ENCODE measurements at places on chromosomes 5 and 9.

GRCh38 chr9:77099388-77099787 lies 77.9 kb upstream of the VPS13A start:
- DNase-seq: no peak

DNA sequence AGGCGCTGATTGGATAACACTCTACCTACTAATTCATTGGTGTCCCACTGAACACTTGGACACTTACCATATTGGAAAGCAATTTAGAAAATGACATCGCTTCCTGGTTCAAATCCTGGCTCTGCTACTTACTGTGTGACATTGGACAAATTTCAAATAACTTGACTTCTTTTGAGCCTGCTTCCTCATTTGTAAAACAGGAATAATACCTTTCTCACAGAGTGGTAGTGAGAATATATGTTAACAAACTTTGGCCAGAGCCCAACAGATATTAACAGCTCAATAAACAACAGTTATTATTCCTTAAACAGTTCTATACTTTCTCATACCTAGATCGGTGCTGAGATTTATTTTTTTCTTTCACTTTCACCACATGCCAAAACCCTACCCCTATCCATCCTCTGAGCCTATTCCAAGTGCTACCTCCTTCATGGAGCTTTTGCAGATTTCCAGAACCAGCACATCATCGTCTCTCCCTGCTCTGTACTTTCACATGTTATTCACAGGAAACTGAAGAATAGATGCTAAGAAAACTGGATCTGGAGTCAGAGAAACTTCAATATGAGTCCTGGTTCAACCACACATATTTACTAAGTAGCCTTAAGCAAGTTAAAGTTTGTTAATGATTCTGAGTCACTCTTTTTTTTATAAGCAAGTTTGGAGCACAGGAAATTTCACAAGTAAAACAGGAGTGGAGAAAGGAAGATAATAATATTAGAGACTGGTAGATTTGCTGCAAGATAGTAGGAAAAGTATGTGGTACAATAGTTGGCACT lies 92.3 kb downstream of the STRBP start:
- no peak for DNase-seq

- no peak for DNase-seq
Observed at GRCh38 chr9:120312031-120312430, 267.9 kb downstream of the CDK5RAP2 start.

- DNase-seq: no peak
Observed at GRCh38 chr9:1337169-1337568, 287.0 kb downstream of the DMRT2 start.

DNA sequence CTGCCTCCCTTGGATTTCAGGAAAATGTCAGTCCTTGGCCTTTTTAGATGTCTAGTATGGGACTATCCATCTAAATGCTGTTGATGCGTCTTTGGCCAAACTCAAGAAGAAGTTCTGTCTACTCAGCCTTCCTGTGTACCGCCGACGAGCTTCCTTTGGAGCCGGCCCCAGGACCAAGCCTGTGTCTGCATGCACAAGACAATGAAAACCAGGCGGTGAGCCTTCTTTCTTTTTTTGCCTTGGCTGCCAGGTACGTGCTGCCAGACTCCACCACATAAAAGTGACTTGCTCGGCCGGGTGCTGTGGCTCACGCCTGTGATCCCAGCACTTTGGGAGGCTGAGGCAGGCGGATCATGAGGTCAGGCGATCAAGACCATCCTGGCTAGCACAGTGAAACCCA lies 6.0 kb upstream of the NEURL1B start:
- DNase-seq: no peak

- DNase-seq: no peak
Observed at GRCh38 chr5:100634937-100635534, 99.9 kb downstream of the FAM174A start.

DNA sequence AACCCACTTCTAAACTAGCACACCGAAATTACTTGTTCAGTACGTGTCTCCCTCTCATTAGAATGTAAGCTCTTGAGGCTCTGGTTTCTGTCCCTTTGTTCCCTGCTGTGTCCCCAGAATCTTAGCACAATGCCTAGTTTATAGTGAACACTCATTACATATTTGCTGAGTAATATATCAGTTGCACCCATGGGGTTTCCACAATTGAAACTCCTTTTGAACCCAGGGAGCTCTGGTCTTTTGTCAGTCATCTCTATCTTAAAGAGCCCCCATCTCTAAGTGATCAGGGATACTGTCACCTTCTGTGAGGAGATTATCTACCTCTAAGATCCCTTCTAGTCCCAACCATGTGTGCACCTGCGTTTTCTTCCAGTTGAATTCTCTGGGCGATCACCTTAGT lies 12.8 kb downstream of the CAMK4 start:
- DNase-seq: no peak

- no peak for DNase-seq
Observed at GRCh38 chr5:158202801-158203200, 343.9 kb upstream of the CLINT1 start.

DNA sequence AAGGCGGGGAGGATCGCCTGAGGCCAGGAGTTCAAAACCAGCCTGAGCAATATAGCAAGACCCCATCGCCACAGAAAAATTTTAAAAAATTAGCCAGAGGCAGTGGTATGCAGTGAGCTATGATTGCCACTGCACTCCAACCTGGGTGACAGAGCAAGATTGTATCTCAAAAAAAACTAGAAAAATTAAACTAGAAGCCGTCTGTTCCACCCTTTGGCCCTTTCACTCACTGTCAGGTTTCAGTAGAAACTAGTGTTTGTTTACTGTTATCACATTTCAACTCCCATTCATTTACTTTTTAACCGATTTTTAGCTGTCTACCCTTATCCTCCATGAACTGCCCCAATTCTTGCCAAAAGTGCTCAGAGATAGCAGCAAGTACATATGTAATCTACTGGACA lies 8.3 kb downstream of the UGCG start:
- DNase-seq: no peak

DNA sequence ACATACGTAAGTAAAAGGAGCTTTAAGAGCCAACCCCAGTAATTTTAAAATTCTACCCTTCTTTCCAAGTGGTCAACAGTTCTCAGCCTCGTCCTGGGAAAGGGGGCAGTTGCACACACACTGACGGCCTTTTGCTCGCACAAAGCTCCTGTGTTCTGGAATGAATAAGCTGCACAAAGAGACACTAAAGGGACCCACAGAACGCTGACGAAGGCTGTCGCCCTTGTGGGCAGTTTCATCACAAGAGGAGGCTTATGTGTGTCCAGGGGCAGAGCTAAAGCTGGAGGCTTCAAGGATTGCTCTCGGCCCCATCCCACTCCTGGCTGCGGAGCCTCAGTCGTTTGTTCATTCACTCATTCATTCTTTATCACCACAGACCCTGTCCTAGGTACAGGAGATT lies 67.0 kb upstream of the NEK6 start:
- DNase-seq: no peak

GRCh38 chr5:78903861-78904260 lies 81.2 kb downstream of the ARSB start:
- DNase-seq: no peak

DNA sequence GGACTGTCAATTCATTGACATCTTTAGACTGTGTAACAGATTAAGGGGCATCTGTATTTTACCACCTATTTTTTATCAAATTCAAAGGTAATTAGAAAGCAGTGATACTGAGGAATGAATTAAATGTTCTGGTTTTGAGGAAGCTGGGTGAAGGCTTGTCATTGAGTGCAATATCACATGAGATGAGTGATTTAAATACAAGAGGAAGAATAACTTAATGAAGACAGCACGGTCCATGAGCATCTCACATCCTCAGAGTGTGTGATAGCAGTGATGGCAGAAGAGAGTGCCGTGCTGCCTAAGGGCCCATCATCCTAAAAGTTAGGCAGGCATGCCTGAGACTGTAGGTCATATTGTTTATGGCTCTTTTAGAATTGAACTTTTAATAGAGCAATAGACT lies 263.3 kb downstream of the MAST4 start:
- DNase-seq: no peak

GRCh38 chr9:135321580-135321979 lies 158.0 kb upstream of the PPP1R26 start:
- no peak for DNase-seq

- DNase-seq: no peak
Observed at GRCh38 chr5:96408841-96409538, 24.1 kb downstream of the PCSK1 start.
